ENCODE measurements at places on chromosomes 11 and 22.

- peak; percentile 21 for DNase-seq
Measured at GRCh38 chr11:116579031-116579653, 193.6 kb downstream of the BUD13 start.

DNA sequence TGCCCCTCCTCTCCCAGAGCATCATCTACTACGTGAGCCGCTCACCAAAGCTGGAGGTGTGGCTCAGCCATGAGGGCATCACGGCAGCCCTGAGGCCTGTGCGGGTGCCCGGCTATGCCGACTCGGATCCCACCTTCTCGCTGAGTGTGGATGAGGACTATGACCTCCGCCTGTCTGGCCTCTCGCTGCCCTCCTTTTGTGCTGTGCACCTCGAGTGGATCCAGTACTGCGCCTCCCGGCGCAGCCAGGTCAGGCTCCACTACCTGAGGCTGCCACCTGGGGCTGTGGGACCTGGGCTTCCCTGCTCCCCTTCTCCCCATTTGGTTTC, 3.8 kb upstream of the SIPA1 start:
- DNase-seq, result no peak

GRCh38 chr11:27398400-27398770, 35.4 kb upstream of the CCDC34 start:
- no peak for DNase-seq

DNA sequence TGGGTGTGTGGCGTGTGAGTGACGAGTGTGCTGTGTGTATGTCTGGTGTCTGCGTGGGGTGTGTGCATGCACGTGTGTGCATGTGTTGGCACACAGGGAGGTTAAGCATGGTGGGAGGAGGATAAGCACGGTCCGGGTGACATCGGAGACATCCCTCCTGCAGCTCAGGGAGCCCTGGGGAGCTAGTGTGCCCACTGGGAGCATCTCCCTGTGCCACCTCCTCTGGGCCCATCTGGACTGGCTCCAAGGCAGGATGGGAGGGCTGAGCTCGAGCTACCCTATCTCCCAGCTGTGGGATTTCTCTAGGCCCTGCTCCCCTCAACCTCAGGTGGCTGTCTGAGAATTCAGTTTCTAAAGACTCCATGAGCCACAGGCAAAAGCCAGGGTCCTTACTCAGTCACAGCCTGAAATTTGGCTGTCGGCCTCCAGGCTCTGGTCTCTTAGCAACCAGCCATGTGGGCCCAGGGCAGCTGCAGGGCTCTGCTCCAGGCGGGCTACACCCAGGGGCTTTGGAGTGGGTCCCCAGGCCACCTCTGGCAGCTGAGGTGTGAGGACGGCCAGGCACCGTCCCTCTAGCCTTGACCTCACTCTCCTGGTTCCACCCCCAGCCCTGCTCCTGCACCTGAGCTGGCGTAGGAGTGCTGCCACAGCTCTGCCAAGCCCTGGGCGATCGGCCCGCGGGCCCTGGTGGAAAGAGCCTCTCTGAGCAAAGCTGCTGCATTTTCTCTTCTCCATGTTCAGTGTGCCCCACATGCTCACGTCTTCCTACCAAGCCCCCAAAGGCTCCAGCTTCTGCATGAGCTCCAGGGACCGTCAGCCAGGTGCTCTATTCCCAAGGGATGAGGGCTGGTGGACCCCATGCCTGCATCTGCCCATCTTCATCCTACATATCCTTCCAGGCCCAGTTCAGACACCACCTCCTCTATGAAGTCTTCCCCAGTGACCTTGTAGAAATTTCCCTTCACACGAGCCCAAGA, 39.7 kb downstream of the RTL6 start:
- DNase-seq, result peak; percentile 5

- DNase-seq, result no peak
Measured at GRCh38 chr11:203056-203944, 3.9 kb downstream of the BET1L start.

GRCh38 chr11:126423743-126424142, 68.3 kb downstream of the ST3GAL4 start:
- DNase-seq, result no peak

DNA sequence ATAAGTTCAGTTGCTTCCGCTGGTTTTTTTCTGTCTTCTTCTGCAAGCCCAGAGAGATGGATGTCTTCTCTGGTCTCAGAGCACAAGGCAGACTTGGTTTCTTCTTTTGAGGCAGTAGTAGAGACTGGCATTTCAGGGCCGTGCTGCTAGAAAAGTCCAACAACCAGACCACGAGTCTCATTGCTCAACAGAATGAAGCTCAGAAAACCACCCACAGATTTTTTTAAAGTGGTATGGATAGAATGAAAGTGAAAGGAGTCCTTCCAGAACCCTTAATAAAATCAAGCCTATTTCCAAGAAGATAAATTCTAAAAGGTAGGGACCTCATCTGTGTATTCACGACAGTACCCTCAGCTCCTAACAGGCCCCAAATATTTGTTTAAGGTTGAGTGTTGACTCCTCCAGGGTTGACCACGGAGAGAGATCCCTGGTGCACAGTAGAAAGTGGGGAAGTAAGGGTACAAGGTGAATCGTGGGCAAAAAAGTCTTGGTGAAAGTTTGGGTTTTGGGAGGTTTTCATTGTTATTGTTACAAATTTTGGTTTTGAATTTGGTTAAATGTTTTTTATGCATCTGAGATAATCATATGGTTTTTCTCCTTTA, 43.6 kb upstream of the DDX6 start:
- no peak for DNase-seq

- DNase-seq, result no peak
Measured at GRCh38 chr22:23063539-23064380, 6.6 kb upstream of the GNAZ start.

DNA sequence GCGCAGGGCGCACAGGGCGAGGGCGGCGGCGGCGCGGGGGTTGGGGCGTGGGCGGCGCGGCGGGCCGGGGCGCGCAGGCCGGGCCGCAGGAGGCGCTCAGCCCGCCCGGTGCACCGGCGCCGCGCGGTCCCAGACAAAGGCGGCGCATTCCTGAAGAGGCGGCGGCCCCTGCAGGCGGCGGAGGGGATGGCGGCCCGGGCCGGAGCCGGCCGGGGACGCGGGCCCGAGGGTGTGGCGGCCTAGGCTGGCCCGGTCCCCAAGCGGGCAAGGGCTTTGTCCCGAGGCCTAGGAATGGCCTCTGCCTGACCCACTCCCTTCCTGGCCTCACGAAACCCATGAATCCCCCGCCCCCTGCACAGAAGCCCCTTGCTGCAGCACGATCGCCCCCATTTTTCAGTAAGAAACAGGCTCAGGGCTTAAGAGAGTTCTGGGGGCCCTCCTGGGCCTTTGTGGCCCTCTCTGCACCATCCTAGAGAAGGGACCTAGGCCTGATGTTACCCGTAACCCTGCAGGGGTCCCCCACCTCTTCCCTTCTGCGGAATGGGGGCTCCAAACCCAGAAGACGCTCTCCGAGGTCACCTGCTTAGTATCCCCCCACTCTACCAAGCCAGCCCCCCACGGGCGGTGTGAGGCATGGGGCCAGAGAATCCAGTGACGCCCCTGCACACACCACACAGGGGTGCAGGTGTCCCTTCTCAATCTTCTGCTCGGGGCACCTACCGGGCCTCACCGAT, at the start of gene RTN4R:
Gene RTN4R, minus strand, starts transcription at position 40 of the 734 bp plus-strand sequence. CDS start 226 bp downstream, outside the sequence.
- DNase-seq, result peak; percentile 33

DNA sequence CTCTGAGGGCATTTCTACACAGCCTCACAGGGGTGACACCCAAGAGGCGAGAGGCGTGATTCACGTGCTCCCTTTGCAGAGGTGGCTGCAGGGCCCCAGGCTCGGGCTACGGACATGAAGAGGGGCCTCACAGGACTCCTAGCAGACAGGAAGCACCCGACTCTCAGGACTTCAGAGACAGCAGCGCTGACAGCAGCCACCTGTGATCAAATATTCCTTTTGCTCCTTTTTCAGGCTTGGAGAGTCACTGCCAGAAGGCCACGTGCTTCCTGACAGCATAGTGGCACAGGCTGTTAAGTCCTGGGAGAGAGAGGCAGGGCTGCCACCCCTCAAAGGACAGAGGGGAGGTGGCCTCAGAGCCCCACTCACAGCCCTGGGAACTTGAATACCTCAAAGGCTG, 348.9 kb downstream of the CADM1 start:
- no peak for DNase-seq

GRCh38 chr11:111189466-111189865, 56.1 kb upstream of the POU2AF2 start:
- DNase-seq, result no peak

- no peak for DNase-seq
Measured at GRCh38 chr11:19614370-19614940, 98.2 kb upstream of the NAV2 start.

- no peak for DNase-seq
Measured at GRCh38 chr11:72100009-72100408, 3.1 kb downstream of the LAMTOR1 start.

DNA sequence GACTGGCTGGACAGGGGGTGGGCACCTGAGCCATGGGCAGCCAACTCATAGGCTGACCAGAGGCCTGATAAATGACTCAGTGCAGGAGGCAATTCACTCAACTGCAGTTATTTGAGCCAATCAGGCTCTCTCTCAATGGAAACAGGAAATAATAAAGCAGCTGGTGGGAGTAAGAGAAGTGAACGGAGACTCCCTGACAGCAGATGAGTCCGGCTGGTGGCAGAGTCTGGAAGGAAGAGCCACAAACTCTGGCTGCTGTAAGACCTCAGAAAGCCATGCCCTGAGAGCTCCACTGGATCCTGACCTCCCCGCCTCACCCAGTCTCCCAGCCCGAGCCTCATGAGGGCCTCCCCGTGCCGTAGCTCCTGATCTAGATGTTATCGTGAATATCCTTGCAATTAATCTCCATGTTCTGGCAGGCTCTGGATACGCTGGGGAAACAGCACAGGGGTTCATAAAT, 69.8 kb downstream of the TRIM29 start:
- no peak for DNase-seq

DNA sequence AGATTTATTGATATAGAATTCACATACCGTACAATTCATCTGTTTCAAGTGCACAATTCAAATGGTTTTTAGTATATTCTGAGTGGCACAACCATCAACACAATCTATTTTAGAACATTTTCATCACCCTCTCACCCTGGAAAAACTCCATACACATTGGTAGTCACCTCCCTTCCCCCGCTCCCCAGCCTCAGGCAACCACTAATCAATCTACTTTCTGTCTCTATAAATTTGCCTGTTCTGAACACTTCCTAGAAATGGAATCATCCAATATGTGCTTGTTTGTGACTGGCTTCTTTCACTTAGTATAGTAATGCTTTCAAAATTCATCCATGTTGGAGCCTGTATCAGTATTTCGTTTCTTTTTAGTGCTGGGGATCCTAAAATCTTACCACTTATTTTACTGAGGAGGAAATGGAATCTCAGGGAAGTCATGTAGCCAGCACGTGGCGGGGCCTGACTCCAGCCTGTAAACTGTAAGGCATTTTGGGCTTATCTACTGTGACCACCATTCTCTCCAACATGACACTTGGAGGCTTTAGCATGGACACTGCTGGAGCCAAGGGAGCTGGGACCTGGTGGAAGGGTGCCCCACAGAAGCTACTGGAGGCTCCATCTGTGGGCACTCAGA, 905 bp upstream of the UCP3 start:
- DNase-seq, result no peak

DNA sequence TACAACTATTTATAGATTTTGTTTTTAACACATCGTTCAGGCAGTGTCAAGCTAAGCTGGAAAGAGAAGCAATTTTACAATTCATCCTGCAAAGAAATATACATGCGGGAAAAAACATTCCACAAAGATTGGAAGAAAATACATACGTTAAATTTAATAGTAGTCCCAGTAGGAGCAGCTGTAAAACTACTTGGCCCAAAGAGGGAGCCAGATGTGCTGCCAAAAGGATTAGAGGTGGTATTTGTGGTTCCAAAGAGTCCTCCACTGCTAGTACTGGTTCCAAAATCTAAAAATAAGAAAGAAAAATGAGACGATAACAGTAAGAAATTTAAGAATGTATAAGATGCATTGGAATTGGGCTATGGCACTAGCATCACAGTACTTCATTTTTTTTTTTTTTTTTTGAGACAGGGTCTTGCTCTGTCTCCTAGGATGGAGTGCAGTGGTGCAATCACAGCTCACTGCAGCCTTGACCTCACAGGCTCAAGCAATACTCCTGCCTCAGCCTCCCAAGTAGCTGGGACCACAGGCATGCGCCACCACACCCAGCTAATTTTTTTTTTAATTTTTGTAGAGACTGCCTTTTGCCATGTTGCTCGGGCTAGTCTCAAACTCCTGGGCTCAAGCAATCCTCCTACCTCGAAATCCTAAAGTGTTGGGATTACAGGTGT, 21.5 kb downstream of the NUP98 start:
- no peak for DNase-seq

GRCh38 chr11:126124231-126124661, 61.6 kb upstream of the CDON start:
- DNase-seq, result no peak

DNA sequence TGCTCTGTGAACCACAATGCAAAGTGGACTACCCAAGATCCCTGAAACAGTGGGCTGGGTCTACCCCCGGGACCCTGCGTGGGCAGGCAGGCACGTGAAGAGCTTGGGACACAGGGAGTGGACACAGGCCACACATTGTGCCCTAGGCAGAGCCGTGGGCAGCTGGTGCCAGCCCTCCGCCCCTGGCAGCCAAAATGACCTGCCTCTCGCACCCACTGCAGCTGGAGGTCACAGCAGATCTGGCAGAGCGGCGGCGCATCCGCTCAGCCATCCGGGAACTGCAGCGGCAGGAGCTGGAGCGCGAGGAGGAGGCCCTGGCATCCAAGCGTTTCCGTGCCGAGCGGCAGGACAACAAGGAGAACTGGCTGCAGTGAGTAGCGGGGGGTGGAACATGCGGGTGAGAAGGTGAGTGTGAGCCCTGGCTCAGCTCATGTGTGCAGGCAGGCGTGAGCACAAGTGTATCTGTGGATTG, 6.7 kb downstream of the SMTN start:
- DNase-seq, result no peak

DNA sequence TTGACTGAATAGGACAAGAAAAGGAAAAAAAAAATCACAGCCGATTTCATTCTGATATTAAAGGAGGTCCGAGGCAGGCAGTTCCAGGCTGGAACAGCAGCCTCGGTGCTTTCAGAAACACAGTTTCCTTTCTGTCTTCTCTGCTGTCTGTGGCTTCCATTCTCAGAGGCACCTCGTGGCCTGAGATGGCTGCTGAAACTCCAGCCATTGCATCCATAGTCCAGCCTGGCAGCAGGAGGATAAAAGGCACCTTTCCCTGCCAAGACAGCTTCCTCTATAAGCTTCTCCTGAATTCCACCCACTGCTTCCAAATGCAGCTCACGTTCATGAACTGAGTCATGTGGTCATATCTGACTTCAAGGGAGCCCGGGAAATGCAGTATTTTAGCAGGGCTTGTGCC, 390.5 kb downstream of the TBC1D22A start:
- DNase-seq, result no peak

DNA sequence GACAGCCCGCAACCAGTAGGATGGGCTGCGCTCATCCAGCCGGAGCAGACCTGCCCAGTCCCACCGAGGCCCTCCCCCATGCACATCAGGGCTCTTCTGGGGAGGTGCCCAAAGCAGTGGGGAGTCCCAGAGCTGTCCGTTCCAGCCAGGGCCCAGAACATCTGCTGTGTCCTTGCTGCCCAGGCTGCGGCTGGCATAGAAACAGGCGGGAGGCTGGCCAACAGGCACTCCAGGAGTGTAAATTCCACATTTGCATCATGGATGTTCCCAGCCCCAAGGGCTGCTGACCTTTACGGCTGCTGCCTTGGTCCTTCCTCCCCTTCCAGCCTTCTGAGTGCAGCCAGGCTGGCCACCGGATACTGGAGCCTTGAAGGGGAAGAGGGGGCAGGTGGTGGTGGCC, 30.0 kb upstream of the SYT7 start:
- DNase-seq, result no peak

Measured in amygdala (tissue), 56 donors.